ENCODE measurements at places on chromosomes 7 and 10.

GRCh38 chr10:77832238-77832637 is 94.3 kb downstream of the DLG5 start:
- DNase-seq: no peak

DNA sequence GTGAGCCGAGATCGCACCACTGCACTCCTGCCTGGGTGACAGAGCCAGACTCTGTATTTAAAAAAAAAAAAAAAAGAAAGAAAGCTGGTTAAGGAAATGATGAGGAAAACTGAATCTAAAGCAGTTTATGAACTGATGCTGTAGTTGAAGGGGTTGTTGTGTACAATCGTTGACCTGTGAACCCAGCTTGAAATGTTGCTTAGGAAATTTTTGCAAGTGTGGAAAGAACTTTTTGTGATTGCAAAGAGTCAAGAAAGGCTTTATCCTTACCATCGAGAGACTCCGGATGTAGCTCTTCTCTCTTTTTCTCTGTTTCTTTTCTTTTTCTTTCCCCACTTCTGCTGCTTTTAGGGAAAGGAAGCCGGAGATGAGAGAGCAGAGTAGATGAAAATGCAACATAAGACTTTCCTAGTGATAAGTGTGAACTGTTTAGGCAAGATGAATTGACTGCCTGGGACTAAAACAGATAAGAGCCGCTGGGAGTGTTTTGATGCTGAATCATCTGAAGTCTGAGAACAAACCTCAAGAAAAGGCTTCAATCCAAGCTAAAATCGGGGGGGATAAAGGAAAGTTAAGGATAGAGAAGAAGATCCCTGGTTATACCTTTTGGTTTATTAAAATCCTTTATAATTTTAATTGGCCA is 69.0 kb downstream of the TAF3 start:
- no peak for DNase-seq

DNA sequence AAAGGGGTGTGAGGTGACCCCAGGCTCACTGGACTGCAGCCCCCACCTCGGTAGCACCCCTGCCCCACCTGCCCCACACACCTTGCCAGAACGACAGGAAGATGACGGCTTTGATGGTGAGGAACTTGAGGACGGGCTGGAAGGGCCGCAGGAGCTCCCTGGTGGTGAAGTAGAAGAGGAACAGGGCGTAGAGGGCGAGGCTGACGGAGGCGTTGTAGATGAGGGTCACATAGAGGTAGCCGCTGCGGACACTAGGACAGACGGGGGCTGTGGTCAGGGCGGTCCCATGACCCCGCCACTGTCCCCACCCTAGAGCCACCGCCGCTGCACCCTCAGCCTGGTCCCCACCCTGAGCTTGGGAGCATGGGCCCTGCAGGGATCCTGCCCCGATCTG is 7.6 kb downstream of the TMEM184A start:
- no peak for DNase-seq

GRCh38 chr7:44894888-44895580 is 9.7 kb upstream of the PURB start:
- no peak for DNase-seq

- DNase-seq: no peak
Observed at GRCh38 chr7:159038066-159038465, 106.6 kb downstream of the VIPR2 start.

- DNase-seq: no peak
Observed at GRCh38 chr10:113823389-113823788, 30.5 kb downstream of the DCLRE1A start.

DNA sequence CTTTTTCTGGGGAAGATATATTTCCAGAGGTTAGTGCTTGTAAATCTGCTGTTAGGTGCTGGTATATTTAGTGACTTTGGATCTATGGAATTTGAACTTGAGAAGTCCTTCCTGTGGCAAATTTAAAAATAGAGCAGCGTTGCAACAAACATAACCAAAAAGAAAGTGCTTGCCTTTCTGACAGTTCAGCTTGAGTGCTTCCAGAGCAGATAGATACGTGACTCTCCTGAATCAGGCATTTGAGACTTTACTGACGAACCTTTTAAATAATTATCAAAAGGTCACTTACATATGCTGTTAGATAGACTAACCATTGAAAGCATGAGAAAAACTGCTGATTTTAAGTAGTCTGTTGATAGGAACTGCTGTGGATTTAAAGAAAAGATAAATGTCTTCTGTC is 387.5 kb upstream of the LRRTM3 start:
- DNase-seq: no peak
